ENCODE measurements at places on chromosomes 13 and 19.

GRCh38 chr19:16814526-16815100 lies 14.6 kb upstream of the SIN3B start:
- no peak for DNase-seq

DNA sequence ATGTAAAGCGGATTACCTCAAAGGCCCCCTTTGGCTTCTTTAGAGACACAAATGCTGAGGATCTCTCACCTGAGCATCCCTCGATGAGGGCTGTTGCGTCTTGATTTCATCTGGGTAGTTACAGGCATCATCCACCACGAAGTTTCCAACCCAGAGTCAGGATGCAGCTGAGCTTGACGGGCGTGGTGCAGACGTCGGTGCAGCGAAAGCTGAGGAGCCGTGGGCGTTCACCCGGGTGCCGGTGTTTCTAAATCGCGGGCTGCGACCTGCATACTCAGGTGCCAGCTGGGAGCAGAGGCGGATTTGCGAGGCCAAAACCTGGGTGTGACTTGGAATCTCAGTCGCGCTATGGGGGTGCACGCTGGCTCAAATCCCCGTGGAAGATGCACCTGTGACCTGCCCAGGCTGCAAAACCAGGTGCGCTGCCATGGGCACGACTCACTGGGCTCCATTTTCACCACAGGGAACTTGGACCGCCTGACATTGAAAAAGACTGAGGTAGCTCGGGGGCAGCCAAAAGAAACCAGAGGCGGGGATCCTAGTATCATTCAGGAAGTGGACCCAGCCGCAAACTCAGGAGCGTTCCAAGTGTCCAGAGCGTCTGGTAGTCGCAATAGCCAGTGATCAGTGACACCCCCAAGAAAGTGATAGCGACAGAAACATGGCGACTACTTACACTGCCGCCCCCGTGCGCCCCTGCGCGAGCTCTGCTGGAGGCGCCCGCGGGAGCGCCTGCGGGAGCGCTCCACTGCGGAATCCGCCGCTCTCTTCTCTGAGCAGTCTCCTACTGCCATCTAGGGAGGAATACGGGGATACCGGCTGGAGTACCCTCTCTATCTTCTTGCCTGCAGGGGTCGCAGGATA lies 36.4 kb upstream of the IGFL4 start:
- DNase-seq, result peak; percentile 67

- DNase-seq, result no peak
Measured at GRCh38 chr19:19657397-19657783, 6.1 kb downstream of the ATP13A1 start.

DNA sequence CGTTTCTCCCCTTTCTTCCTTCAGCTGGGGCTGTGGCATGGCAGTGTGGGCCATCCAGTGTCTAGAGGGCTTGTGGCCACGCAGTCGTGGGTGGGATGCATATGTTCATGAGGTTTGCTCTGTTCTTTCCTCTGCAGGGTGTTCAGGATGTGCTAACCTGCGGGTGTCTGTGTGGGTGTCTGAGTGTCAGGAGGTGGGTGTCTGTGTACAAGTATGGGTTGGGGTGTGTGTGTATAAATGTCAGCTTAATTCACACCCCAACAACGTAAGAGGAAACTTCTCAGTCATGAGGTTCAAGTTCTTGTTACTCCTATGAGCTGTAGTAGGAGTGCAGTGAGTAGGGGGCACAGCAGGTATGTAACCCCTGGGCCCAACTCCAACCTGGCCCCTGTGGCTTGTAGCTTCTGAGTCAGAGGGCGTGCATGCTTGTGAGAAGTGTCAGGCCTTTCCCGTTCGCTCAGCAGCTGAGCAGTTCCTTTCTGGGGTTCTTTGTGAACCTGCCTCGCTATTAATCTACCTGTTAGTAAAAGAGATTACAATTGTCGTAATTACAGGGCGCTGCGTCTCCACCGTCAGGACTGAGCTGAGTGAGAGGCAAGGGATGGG lies 49.1 kb downstream of the NFIX start:
- DNase-seq, result peak; percentile 23

DNA sequence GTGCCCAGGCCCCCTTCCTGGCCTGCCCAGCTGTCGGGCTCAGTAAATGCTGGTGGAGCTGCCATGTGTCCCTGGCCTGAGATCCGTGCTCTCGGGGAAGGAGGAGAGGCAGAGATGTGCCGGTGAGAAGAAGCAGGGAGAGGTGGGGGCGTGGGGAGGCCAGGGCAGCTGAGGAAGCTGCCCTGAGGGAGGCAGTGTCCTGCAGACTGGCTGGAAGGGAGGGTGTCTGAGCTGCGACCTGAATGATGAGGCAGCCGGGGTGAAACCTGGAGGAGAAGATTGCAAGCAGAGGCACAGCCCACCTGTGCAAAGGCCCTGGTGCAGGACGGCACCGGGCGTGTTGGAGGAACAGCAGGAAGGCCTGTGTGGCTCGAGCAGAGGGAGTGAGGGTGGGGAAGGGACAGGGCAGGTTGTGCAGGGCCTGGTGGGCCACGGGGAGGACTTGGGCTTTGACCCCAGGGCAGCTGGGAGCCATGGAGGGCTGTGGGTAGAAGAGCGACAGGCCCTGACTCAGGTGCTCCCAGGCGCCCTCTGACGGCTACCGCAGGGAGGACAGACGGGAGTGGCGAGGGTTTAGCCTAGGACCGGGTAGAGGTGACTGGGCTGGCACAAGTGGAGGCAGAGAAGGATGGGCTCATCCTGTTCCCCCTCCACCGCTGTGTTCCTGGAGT lies 14.0 kb upstream of the CELF5 start:
- DNase-seq, result peak; percentile 86

DNA sequence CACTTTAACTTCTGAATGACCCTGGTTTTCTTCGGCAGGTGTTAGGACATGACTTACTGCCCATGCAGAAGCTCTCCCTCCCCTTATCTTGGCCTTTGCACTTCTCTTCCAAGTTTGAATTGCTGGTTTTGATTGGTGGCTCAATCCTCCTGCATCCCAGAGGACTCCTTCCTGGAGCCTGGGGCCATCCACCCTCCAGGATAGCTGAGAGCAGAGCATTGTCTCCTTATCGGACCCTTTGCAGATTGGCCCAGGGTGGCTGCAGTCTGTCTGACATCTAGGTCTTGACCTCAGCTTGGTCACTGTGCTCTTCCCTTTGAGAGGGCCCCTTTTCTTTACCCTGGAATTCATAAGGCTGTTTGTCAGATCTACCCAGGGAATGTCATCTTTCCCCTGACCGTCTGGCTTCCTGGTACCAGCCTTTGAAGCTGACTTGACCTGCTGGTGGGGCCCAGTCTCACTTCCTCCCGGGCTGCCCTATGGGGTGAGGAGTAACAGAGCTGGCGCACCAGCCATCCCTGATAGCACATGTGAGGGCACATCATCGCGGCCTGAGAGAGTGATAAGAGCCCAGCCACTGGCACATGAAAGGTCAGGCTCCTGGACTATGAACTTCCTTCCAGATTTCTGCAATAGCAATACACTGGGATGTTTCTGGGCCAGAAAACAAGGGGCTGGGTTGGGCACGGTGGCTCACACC lies 172.9 kb upstream of the UBL3 start:
- DNase-seq, result no peak

DNA sequence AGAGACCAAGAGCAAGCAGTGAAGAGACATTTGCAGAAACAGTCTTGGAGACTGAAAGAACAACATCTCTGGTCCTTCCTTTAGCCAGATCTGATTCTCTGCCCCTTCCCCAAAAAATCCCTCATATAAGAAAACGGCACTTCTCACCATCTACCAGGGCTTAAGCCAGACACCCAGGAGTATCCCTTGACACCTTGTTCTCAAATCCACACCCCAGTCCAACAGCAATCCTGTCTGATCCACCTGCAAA lies 1.7 kb upstream of the PLEKHG2 start:
- no peak for DNase-seq

GRCh38 chr19:55694241-55694655 lies 19.2 kb downstream of the EPN1 start:
- no peak for DNase-seq

- DNase-seq, result no peak
Measured at GRCh38 chr13:85373322-85373721, 425.9 kb downstream of the SLITRK6 start.

- peak; percentile 79 for DNase-seq
Measured at GRCh38 chr19:14113762-14114414, 3.7 kb downstream of the PRKACA start.

DNA sequence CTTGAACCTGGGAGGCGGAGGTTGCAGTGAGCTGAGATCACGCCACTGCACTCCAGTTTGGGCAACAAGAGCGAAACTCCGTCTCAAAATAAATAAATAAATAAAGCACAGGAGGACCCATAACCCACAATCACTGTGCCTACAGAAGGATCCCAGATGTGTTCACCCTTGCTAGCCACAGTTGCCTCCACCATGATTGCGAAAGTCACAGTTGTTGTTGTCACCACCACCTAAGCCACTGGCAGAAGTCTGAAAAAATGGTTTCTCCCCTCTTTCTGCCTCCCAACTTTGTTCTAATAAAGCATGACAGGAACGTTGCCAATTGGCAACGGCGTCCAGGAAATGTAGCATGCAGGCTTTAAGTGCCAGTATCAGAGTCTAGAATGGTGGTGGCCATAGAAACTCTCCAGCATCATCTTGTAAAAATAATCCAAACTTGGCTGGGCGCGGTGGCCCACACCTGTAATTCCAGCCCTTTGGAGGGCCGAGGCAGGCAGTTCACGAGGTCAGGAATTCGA lies 2.2 kb upstream of the EPS15L1 start:
- no peak for DNase-seq

DNA sequence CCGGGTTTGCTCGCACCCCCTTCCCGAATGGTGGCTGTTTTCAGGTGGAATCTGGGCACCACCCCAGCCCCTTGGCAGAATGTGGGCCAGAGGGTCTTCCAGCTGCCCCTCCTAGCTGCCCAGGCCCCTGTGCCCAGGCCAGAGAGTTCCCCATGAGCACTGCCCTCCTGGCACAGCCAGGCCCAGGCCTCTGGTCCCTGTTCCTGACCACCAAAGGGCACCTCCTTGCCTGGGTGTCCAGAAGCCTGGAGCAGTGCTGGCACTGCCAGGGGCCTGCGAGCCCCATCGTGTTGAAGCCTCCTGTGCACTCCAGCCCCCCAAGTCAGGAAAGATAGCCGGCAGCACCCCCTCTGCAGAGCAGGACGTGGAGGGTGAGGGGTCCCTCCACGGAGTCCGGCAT lies 23.4 kb downstream of the PIAS4 start:
- no peak for DNase-seq

- DNase-seq, result no peak
Measured at GRCh38 chr19:37313335-37313627, 57.6 kb upstream of the ZNF527 start.

GRCh38 chr13:30892966-30893365 lies 13.1 kb upstream of the MEDAG start:
- DNase-seq, result peak; percentile 59

DNA sequence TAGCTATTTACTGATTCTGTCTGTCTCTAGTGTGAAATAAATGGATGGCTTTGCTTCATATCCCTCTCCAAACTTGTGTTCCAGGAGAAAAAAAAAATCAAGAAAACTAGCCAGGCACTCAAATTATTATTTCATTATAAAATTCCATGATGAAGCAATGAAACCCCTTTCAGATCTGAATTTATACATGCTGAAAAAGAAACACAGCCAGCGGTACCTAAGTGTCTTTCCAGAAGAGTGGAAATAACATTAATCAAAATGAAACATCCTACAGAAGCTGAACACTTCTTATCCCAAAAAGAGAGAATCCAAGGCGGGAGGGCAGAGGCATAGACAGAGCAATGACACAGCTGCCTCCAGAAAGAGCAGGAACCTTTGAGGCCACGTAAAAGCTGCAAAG lies 15.9 kb downstream of the ENOX1 start:
- no peak for DNase-seq

GRCh38 chr13:110714797-110715394 lies 1.4 kb downstream of the ING1 start:
- peak; percentile 67 for DNase-seq

DNA sequence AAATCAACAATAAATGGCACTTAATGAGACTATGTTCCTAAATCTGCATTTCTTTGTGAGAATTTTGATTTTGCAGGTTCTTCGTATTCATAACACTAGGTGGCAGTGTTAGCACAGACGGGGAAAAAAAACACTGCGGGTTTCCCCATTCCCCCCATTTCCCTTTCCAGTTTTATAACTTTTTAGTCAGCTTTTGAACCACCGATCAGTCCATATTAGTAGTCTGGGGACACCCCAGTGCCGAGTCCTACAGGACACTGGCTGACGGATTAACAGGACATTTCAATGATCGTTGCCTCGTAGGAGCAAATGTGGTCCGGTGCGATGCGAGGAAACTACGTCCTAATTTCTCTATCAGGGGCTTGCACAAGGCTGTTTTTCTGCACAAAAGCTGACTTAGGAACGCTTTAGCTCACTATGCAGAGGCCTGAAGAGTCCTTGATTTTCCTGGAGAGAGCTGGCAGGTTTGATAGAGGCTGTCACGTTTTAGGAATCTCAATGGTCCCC lies 234.3 kb downstream of the LMO7 start:
- DNase-seq, result peak; percentile 10

DNA sequence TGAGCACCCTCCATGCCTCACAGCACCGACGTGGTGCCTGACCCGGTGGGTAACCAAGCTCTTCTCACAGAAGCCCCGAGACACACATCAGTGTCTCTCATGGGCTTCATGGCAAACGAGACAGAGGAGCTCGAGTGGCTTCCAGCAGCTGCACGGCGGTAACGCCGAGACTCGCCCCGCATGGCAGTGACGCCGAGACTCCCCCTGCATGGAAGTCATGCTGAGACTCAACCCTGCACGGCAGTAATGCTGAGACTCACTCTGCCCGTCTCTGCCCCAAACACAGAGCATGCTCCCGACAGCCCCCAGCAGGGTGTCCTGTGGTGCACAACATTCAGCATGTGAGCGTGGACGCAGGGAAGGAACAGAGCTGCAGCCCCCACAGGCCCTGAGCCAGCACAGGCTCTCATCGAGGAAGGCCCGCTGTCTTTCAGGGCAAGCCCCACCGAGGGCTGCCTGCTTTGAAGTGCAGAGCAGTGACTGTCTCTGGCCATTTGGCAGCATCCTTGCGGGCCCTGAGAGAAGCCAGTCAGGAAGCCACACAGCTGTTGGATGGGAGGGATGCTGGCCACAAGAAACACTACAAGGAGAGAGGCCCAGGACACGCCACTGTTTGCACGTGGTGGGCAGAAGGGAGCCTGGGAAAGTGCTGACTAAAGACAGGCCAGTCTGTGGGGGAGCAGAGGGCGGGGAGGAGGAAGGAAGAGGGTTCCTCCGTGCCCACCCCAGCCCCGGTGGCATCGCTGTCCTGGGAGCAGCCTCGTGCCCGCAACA lies 9.5 kb downstream of the GAS6 start:
- peak; percentile 9 for DNase-seq

- no peak for DNase-seq
Measured at GRCh38 chr13:32191452-32191998, 123.6 kb downstream of the ZAR1L start.

GRCh38 chr13:25085125-25085742 lies 10.7 kb upstream of the PABPC3 start:
- peak; percentile 35 for DNase-seq

GRCh38 chr19:38528931-38529330 lies 88.8 kb downstream of the MAP4K1 start:
- DNase-seq, result no peak

- no peak for DNase-seq
Measured at GRCh38 chr19:15169541-15170285, 31.1 kb downstream of the NOTCH3 start.

GRCh38 chr13:77033717-77034302 lies 6.9 kb upstream of the FBXL3 start:
- no peak for DNase-seq

GRCh38 chr13:28707629-28708427 lies 10.9 kb downstream of the SLC46A3 start:
- DNase-seq, result peak; percentile 25

- no peak for DNase-seq
Measured at GRCh38 chr19:16233081-16233776, 35.5 kb downstream of the AP1M1 start.

All from activated CD4-positive, alpha-beta T cell treated with anti-CD3 and anti-CD28 coated beads for 36 hours (primary cell).